Karpas-422 (cell line): ENCODE measurements at places on chromosomes 3 and 15. TPM values are rescaled to one million over a fixed set of nuclear protein-coding genes. Genes with fewer than 3 reads are reported as not detected.

Gene LRRC2
- total RNA-seq: not detected in 2 replicates

Gene COMMD2
- total RNA-seq: 18.8 and 33.8 TPM in 2 replicates

Gene MUC13
- total RNA-seq: 0.07 TPM in 1 of 2 replicates, not detected in the other

Gene MEGF11
- not detected in 2 replicates for total RNA-seq

Gene THPO
- 6.6 and 12.5 TPM in 2 replicates for total RNA-seq

DNA sequence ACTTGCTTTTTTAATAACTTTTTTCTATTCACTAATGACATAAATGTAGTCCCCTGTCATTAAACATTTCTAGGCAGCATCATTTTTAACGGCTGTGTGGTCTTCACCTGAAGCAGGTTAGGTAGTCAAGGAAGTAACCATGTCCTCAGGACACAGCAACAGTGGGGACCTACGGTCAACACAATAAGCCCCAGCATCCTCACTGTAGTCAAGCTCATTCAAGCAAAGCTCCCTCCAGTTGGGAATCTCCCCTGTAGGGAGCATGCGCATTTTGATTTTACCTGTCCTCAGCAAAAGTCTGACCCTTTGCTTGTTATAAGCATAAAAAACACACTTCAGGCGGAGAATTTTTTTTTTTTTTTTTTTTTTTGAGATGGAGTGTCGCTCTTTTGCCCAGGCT lies 151.4 kb downstream of the SHQ1 start:
- DNase-seq: no peak

GRCh38 chr3:64520334-64520733 lies 167.5 kb downstream of the ADAMTS9 start:
- no peak for DNase-seq

DNA sequence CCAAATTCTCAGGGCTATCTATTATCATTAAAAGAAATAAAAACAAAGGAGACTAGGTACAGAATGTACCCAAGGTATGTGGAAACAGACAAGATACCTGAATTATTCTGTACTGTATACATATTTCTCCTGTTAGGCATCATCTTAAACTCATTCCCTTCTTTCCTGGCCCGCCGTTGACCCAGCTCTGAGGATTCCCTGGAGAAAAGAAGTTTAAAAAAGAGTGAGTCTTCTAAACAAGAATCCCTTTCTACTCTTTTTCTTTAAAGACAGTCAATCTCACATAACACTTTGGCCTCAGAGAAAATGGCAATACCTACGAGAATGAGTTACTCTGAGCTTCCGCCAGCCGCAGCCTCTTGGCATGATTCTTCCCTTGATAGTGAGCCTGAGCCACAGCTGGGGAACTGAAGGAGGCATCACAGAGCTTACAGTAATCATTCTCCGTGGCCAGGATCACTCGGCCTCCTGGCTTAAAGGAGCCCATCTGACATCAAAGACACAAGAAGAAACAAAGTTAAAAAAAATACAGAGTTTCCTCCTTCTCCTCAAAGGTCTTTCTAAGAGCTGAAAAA lies 44.2 kb downstream of the ZMAT3 start:
- no peak for DNase-seq

- DNase-seq: no peak
Measured at GRCh38 chr3:16085410-16085809, 89.1 kb upstream of the GALNT15 start.
